ENCODE measurements at places on chromosomes 11 and 22.
A peak's percentile ranks its signal among the peaks of the same experiment; 100 is the strongest.

DNA sequence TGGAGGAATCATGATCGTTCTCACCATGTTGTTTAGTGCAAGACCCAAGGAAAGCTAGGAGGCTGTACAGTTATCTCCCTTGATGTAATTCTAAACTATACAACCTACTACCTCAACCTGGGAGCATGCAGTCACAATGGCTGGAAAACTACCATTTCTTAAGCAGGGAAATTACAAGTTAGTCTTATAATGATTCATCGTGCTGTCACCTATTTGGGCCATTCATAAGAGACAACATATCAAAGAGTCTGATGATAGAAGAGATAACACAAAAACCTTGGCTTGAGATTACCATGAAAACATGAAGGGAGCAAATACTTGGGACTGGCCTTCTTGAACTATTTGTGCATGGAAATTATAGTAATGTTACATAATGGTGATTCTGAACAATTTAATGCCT, 30.5 kb upstream of the BLID start:
- DNase-seq: no peak

DNA sequence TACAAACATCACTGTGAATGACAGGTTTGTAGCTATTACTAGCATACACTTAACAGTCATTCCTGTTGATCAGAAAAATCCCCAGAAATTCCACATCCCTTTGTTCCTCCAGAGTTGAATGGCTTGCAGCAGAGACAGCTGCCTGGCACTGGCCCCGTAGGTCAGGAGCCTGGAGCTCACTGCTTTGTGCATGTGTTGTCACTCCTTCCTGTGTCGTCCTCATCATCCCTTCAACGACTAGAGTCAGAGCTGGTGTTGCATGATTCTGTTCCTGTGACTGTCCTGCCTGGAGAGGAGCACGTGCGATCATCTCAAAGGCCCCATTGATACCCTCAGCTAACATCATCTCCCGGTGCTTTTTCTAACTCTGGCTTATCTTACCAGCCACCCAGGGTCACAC, 58.3 kb downstream of the LDLRAD3 start:
- peak; percentile 32 for DNase-seq

- DNase-seq: peak; percentile 47
Observed at GRCh38 chr11:13289081-13289480, 11.5 kb downstream of the BMAL1 start.

- DNase-seq: no peak
Observed at GRCh38 chr22:17845790-17846189, 71.5 kb upstream of the BID start.

DNA sequence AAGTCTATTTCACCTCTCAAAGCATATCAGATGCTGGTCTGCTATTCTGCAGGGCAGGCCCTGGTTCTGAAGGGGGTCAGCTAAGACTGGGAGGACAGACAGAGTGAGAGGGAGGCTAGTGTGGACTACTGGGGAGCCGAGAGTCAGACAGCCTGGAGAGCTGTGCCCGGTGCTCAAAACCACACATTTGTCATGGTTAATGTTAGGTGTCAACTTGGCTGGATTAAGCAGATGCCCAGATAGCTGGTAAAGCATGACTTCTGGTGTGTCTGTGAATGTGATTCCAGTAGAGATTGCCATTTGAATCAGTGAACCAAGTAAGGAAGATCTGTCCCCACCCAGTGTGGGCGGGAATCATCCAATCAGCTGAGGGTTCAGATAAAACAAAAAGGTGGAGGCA, 102.6 kb downstream of the SNX19 start:
- no peak for DNase-seq

GRCh38 chr22:29343313-29343805, 27.9 kb upstream of the RASL10A start:
- DNase-seq: no peak

DNA sequence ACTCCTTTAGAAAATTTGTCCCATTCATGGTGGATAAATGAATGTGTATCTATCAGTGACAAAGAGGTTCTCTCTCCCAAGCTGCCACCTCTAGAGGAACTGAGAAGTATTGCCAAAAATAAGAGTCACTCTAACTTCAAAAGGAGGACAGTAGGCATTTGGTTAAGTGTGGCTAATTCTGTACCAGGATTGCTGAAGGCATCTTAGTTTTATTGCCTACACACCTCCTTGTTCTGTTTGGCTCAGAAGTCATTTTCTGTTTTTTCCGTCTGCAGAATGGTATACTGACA, 189.0 kb upstream of the MPPED2 start:
- no peak for DNase-seq

DNA sequence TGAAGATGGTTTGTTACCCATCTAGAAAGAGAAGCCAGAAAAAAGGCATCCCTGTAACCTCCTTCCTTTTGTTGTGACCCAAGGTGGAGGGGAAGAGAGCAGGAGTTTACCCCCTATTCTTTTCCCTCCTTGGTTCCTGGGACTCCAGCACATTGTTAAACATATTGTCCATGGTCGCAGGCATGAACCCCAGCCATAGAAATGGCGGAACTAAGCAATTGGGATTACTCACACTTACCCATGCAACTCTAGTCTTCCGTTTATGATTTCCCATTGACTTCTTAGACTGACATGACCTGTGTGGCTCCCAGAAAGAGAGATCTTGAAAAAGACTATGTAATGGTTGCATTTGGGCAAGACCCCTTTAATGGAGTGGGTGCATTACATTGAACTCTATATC, 45.4 kb downstream of the OR4C46 start:
- DNase-seq: no peak

- no peak for DNase-seq
Observed at GRCh38 chr11:7079545-7080135, 9.2 kb upstream of the RBMXL2 start.

GRCh38 chr11:44709281-44709562, 17.5 kb upstream of the TSPAN18 start:
- no peak for DNase-seq

DNA sequence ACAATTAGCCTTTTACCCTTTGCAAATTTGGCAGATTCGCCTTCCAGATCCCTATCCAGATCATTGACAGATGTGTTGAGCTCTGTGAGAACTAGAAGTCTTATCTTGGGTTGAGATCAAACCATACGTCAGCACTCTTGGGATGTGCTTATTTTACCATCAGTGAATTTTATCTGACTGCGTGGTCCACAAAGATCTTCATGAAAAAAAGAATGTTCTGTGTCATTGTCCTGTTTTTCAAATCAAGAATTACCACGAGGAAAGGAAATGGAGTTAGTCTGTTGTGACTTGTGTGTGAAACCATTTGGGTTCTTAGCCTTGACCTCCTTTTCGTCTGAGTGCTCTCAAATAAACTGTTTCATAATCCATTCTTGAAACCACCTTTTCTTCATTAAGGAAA, 86.2 kb upstream of the SORL1-AS1 start:
- DNase-seq: no peak

DNA sequence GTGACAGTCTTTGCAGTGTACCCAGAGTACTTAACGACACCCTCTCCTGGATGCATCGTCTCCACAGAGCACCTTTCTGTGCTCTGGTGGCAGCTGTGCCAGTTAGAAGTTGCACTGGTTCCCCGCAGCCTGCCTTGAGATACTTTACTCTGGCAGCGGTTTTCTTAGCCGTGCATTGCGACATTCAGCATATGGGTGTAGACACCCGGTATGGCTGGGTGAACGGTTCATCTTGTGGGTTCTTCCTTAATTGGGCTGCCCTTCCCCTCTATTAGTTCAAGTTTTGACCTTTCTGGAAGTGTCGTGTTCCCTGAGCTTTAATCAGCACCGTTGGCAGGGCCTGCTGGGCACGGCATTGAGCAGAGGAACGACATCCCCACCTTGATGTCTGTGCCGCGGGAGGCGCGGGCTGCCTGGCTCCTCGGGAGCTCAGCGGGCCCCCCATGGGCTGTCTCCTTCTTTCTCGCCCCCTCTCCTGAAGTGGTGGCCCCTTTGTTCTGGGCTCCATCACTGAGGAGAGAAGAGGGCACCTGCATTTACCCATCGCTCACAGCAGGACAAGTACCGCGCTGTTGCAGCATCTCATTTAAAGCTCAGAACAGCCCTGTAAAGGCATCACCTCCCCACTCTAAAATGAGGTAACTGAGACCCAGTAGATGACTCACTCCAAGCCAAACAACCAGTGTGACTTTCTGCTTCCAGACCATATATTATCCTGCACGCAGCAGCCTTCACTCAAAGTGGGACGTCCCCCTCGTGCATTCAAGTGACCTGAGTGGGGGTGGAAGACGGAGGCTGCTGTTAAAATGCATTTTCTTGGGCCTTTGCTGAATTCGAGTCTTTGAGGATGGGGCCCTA, 13.3 kb downstream of the FAM83F start:
- no peak for DNase-seq

DNA sequence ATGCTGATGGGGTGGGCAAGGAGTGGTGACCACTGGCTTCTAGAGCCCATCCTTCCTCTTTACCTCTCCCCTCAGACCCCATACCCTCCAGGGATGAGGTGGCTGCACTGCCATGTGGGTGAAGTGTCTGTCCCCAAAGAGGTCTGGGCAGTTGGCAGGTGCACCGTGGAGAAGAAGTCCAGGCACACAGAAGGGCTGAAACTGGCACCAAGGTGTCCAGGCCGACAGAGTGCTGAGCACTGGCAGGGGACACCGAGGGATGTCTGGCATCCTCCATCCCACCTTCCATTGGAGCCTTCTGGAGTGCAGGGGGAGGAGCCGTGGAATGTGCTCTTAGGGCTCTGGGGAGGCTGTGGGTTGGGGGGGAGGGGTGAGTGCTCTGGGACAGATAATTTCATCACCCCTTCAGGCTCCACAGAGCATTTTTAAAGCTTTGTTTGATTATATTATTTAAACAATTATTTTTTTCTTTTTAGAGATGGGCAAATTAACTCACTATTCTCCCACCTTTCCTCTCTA, 37.9 kb downstream of the PKNOX2 start:
- DNase-seq: no peak

DNA sequence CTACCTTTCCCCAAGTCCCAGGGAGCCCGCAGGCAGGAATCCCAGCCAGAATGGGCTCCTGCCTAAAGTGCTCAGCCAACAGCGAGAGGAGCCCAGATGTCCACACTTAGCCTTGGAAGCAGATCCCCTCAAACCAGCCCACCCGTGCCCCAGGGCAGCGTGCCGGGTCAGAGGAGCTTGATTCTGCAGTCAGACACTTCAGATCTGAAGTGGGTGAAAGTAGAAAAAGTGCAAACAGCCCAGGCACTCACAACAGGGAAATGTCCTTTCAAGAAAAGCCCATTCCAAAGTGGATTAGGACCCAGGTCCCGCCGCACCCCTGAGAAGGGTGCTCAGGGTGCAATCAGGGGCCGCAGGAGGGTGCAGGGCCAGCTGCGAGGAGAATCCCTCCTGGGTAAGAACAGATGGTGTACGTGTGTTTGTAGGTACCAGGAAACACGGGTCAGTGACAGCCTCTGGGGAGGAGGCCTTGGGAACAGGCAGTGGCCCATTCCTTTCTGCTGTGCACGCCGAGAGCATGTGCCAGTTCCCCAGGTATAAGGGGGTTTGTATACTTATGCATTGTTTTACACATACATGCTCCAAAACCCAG, 17.7 kb downstream of the ELFN2 start:
- DNase-seq: no peak

DNA sequence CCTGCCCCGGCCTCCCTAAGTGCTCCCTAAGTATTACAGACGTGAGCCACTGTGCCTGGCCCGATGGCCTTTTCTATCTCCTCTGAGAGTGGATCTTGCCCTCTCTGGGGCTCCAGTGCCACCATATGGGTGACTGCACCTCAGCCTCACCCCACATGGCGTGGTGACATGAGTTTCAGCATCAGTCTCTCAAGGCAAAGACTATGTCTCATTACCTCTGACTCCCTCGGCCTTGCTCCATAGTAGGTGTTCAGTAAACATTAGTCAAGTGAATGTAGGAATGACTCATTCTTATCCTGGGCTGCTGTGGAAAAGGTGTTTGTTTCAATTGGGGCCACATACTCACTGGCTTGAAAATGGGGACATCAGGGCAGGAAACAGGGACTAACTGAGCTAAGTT, 168.8 kb downstream of the GRIK4 start:
- DNase-seq: no peak

DNA sequence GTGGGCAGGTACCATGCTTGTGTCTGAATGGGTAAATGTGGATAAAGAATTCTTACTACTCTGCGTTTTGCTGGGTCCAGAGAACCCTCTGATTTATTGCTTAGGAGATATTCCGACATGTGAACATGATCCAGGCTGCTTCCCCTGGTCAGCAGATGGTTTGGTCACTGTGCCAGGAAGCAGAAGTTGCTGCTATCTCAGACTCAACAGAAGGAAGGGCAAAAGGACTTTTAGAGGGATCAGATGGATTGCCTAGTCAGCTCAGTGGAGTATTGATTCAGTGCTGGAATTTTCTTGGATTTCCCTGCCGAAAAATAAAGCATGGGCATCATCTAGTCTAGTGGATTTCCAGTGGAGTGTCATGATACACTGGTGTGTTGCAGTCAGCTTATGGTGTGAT, 440.1 kb downstream of the NTM start:
- no peak for DNase-seq

GRCh38 chr11:74442636-74443035, 24.7 kb downstream of the KCNE3 start:
- peak; percentile 37 for DNase-seq

GRCh38 chr22:24094966-24095365, 83.9 kb downstream of the CABIN1 start:
- DNase-seq: no peak

GRCh38 chr11:45459491-45459890, 173.3 kb upstream of the SYT13 start:
- DNase-seq: no peak

DNA sequence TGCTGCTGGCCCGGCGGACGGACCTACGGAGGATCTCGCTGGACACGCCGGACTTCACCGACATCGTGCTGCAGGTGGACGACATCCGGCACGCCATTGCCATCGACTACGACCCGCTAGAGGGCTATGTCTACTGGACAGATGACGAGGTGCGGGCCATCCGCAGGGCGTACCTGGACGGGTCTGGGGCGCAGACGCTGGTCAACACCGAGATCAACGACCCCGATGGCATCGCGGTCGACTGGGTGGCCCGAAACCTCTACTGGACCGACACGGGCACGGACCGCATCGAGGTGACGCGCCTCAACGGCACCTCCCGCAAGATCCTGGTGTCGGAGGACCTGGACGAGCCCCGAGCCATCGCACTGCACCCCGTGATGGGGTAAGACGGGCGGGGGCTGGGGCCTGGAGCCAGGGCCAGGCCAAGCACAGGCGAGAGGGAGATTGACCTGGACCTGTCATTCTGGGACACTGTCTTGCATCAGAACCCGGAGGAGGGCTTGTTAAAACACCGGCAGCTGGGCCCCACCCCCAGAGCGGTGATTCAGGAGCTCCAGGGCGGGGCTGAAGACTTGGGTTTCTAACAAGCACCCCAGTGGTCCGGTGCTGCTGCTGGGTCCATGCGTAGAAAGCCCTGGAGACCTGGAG, 74.1 kb downstream of the LRP5 start:
- no peak for DNase-seq

- DNase-seq: peak; percentile 48
Observed at GRCh38 chr22:19085233-19085718, 36.9 kb downstream of the DGCR2 start.

- no peak for DNase-seq
Observed at GRCh38 chr11:72826191-72826941, 12.2 kb downstream of the ATG16L2 start.
